LoVo (cell line): ENCODE measurements at places on chromosomes 2 and 18.

DNA sequence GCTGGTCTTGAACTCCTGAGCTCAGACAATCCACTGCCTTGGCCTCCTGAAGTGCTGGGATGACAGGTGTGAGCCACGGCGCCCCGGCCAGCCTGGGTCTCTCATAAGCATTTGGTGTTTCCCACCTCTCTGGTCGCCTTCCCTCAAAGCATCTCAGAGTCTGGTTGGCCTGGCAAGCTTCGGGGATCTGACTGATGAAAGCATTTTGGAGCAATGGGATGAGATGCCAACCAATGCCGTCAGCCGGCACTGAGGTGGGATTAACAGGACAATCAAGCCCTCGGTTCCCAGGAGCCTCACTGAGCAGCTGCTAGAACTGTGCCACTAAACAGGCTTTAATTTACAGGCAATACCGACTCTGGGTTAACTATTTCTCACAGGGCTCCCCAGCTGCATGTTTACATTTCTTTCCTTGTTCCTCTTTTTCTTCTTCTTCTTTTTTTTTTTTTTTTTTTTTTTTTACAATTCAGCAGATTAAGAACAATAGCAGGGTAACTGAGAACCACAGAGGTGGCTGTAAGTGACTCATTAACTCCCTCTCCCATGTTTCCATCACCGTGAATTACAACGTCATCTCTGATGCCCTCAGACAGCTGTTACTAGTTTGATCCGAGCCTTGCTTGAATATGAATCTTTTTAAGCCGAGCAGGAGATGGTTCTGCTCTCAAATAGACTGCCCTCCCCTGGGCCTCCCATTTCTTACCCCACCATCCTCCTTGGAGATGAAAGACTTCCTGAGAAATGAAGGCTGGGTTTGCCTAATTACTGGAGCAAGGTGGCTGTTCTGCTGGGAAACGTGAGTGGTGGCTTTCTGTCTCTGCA, 37.9 kb downstream of the ODC1 start:
- no peak for DNase-seq

- DNase-seq: no peak
These were observed 27.0 kb downstream of the CDH2 start for GRCh38 chr18:28149810-28150420.

DNA sequence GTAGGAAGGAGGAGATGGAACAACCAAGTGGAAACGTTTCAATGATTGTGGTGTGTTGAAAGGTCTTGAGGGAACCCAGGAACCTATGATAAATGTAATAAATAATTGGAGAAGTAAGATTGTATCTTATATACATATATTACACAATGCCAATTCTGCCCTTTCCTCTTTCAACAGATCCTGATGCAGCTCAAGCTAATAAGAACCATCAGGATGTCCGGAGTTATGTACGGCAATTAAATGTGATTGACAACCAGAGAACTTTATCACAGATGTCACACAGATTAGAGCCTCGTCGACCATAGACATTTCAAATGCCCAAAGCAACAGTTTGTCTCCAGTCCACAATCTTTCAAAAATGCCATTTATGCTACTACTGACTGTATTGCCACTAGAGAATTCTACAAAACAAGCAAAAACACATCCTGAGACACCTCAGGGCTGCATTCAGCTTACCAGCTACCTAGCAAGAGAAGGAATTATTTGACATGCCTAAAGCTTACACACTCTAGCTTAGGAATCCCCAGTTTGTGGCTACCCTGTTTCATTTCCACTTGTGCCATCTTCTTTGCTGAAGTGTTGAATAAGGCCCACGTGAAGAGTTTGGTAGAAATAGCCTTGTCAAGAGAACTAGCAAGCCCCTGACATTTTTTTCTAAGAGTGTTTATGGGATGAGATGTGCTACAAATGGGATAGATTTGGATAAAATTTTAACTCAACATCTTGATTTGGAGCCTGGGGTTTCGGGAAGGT, 24.0 kb upstream of the MAP3K20 start:
- no peak for DNase-seq

- no peak for DNase-seq
These were observed 1668.7 kb downstream of the SUCLG1 start for GRCh38 chr2:82790206-82791021.

DNA sequence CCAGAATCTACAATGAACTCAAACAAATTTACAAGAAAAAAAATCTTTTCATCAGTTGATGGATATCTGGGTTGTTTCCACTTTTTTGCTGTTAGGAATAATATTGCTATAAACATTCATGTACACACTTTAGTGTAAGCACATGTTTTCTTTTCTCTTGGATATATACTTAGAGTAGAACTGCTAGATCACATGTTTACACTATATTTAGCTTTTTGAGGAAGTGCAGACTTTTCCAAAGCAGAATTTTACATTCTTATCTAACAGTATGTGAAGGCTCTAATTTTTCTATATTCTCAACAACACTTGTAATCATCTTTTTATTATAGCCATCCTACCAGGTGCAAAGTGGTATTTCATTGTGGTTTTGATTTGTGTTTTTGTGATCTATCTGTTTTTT, 103.6 kb upstream of the RMP24 start:
- DNase-seq: no peak

DNA sequence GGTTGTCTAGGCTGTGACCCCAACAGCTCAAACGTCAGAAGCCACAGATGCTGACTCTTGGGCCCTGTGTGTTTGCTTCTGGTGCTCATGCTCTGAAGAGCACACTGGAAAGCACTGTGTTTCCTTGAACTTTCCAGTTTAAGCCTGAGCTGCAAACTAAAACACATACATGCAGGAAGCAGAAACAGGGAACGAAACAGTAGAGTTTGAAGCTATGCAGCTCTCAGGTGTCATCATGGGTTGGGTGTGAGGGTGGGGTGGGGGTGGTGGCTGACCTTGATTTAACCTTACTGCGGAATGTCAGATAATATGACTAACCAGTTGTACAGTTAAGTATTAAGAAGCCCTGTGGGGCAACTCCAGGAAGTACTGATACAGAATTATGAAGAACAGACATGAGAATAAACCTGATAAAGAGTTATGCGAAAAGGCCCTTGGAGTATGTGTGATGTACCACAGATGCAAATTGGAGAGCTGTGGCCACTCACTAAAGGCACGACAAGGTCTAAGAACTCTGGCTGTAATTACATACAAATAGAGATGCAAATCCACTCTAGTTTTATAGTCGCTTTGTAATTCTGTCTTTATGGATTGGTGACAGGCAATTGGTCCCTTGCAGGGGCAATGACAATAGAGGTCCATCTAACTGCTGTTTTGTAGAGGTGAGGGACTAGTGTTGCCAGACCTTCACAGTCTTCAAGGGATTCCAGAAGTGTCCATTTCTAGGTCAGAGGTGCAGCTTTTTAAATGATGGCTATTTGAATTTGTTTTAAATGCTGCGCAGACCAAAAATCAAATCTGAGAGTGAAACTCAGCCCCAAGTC, 273.1 kb downstream of the NAPG start:
- no peak for DNase-seq

DNA sequence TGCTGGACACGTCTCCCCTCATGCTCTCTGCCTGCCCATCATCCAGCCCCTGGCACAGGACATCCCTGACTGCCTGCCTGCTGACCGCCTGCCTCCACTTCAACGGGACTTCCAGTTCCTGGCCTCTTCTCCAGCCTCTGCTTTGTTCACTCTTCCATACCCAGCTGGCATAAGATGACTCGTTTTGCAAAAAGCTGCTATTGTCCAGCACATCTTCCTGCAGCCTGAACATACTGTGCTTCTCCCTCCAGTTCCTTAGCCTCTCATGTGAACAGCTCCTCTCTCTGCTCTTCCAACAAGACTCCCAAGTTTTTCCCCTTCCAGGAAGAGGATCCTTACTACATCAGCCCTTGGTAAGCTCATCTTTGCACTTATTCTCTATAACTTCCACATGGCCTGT, 62.4 kb upstream of the SKOR2 start:
- no peak for DNase-seq

DNA sequence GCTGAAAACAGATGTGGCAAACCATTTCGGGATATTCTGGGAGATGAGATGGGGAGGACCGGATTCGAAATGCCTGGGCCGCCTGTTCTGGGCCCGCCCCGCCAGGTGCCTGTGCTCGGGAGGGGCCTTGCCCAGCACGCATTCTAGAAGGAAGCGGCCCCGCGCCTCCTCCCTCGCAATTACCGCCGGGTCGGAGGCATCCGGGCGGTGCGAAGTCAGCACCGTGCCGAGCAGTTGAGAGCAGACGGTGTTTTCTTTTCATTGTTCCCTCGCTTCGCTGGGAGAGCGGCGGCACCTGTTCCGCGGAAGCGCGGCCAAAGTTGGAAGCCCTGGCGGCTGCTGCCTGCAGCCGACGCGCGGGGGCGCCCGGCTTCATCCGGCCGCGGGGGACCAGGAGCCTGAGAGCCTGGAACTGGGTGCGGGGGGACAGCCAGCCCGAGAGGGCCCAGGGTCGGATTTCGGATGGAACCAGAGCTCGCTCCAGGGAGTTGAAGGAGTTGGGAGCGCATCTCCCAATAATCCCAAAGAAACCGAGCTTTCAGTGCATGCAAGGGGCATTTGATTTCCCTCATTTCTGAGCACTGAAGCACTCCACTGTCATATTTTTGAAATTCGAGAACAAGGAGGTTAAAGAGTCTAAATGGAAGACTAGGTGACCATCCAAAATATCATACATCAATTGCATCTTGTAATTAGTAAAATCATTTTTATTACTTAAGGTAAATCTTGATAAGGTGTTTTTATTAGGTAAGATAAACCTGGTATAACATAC, 241.8 kb upstream of the RAB12 start:
- DNase-seq: peak; percentile 14

GRCh38 chr2:30608643-30609042, 161.6 kb downstream of the LCLAT1 start:
- no peak for DNase-seq

DNA sequence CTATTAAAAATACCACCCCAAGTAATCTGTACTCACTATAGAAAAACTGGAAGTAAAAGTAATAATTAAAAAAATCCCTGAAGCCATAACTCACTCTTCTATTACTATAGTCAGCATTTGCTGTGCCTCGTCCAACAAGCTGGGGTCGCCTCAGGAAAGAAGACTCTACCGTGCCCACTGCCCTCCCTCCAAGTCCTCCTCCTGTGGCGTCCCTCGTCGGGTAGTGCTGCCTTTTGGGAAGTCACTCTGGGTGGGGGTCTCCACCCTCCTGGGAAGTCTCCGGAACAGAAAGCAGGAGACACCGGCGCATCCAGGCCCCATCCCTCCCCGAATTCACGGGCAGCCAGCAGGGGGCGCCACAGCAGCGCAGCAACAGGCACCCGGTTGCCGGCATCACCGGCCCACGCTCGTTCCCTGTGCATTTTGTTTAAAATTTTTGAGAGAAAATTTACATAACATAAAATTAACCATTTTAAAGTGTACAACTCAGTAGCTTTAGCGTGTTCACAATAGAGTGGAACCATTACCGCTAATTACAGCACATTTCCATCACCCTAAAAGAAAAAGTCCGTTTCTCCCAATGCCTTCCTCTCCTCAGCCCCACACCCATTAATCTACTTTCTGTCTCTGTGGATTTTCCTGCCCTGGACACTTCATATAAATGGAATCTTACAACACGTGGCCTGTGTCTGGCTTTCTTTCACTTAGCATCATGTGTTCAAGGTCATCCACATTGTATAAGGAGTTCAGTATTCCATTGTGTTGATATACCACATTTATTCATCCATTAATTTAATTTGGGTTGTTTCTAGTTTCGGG, 62.2 kb downstream of the ADNP2 start:
- DNase-seq: no peak

- no peak for DNase-seq
These were observed 4.1 kb downstream of the XIRP2 start for GRCh38 chr2:166892397-166892796.

GRCh38 chr2:109242210-109242653, 113.2 kb downstream of the SH3RF3 start:
- DNase-seq: no peak

- no peak for DNase-seq
These were observed 16.1 kb upstream of the ANKRD53 start for GRCh38 chr2:70962211-70962884.

- no peak for DNase-seq
These were observed 18.9 kb upstream of the ALLC start for GRCh38 chr2:3639015-3639630.

GRCh38 chr2:30177440-30177839, 30.6 kb downstream of the YPEL5 start:
- no peak for DNase-seq

GRCh38 chr2:232353660-232354059, 24.9 kb upstream of the ALPP start:
- DNase-seq: no peak

- no peak for DNase-seq
These were observed 159.2 kb downstream of the DTNB start for GRCh38 chr2:25514043-25514637.

DNA sequence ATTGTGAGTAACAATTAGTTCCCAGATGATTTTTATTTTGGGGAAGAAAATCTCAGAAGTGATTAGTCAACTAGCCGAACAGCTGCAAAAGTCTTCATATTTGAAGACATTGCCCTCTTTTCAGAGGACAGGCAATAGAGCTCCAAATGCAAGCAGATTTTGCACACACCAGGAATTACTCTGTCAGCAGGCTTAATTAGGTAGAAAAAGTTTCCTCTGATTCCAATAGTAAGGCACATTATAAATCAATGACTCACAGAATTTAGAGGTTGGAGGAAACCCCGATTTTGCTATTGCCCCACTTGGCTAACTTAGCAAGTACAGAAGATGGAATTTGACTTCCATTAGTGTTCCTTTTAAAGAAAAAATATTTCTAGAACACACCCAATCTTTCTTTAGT, 30.7 kb upstream of the SCN1A start:
- DNase-seq: no peak

- DNase-seq: no peak
These were observed 780.8 kb upstream of the KLHL29 start for GRCh38 chr2:22604136-22604535.

DNA sequence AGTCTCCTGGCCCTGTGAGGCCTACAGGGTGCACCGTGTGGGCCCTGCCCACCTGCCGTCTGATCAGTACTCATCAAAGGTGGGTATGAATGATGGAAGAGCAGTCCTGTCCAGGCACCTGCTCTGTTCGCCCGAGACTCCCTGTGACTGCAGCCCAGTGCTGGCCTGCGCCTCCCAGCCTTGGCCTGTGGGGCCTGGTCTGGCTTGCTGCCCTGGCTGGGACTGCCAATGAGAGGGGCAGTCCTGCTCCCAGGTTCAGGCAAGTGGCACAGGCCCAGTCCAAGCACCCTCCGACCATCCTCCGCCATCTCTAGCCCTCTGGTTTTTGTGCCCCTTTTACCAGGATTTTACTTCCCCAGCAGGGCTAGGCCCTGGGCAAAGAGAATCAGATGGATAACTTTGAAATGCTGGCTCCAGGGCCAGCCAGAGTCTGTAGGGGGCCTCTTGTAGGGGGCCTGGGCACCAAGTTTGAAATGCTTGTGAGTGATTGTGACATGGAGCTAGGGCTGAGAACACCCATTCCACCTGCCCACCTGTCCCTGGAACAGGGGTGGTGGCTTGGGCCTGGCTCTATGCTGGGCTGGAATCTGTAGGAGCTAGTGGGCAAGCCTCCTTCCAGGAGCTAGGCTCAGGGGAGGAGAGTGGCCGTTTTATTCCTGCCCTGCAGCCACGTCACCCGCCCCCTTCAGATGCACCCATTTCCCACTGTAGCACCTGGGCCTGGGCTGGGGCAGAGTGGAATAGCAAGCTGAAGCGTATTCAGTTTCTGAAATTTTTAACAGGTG, 8.7 kb upstream of the HS6ST1 start:
- no peak for DNase-seq

GRCh38 chr2:121897335-121897970, 142.0 kb downstream of the TSN start:
- DNase-seq: peak; percentile 24

- no peak for DNase-seq
These were observed 81.4 kb upstream of the RGPD5 start for GRCh38 chr2:109712746-109713145.
